ENCODE measurements at places on chromosomes 12 and 14.

DNA sequence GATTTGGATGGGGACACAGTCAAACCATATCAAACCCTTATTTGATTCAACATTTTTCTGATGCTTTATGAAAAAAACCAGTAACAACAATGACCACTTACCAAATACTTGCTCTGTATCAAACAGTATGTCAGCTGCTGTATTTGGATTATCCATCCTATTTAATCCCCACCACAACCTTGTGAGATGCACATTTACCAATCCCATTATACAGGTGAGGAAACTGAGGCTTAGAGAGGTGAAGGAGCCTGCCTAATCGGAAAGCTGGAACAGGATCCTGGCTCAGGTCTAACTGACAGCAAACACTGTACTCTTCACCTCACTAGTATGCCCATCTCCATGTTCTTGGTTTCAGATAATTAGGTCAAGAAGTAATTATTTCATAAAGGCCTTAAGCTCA is 13.8 kb downstream of the CHST11 start:
- no peak for DNase-seq

DNA sequence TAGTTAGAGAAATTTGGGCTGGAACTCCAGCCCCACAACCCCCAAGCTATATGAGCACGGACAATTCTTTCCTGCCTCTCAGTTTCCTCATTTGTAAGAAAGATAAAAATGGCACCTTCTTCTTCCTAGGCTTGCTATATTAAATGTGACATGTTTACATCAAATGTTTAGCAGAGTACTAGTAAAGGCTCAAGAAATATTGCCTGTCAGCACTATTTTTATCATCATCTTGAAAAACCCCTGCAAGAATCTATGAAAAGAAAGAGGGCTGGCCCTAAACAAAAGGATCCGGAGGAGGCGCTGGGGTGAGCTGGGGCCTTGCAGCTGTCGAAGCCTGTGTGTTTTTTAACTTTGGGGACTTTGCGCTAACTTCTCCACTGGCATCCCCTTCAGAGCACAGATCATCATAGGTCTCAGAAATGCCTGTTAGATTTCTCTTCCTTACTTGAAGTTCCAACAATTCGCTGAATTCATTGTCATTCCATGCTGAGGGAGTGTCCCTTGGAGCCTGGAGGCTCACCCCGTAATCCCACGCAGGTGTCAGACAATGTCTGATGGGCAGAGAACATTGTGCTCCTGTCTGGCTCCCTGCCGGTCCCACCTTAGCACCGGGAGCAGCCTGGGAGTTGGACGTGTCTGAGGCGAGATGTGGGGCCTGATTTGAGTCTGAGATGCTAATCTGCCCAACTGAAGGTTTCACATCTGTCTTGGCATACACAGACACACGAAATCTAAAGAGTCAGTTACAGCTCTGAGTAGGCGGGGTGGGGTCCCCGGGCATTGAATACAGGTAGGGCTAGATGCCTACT is 206.8 kb downstream of the NUAK1 start:
- DNase-seq: no peak

DNA sequence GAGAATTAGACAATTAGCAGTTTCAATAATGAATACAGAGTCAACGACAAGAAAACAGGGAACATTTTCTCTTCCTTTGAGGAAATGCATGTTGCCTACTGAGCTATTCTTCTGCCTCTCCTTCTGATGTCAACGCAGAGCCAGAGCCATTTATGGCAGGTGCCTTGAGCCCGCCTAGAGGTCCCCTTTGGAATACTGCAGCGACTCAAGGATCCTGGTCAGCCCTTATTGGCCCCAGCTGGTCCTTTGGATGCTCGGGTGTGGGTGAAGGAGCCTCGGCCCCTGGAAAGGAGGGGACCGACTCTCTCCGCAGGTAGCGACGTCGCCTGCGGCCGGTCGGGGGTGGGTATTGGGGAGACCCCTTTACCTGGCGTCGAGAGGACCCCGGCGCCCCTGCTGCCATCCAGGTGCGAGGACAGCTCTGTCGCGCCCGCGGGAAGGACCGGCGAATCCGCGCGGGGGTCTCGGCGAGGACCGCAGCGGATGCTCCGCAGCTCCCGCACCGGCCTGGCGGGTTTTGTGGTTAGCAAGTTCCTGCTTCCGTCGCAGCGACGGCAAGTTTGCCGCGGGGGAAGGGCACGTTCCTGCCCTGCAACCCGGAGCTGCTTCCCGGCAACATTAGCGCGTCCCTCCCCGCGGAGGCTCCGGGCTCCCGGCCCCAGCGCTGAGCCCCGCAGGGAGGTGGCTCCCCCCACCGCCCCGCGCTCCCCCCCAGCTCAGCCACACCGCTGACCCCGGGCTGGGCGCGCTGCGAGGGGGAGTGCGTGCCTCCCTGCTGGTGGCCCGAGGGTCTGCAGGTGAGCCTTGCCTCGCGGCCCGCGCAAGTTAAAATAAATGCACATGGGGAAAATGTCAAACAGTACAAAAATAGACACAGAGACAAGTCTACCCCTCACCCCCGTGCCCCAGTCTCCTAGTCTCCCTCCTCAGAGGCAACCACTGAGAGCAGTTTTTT is at the start of gene MANSC1:
Gene MANSC1 (minus strand): TSS at position 532 of the 955 bp plus-strand sequence. CDS start 6,928 bp downstream, outside the sequence.
- DNase-seq: peak; percentile 4

GRCh38 chr14:76806446-76806845 is 6.2 kb downstream of the ANGEL1 start:
- no peak for DNase-seq

DNA sequence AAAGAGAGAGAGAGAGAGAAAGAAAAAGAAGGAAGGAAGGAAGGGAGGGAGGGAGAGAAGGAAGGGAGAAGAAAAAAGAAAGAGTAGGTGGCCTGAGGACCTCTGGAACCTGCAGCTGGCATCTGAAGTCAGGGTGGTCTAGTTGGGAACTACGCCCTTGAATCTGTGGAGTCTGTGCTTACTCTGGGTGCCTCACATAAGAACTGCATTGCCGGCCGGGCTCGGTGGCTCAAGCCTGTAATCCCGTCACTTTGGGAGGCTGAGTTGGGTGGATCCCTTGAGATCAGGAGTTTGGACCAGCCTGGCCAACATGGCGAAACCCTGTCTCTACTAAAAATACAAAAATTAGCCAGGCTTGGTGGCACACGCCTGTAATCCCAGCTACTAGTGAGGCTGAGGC is 10.0 kb upstream of the NRDE2 start:
- no peak for DNase-seq

- DNase-seq: no peak
Measured at GRCh38 chr12:99605-100004, 33.0 kb downstream of the IQSEC3 start.

- DNase-seq: no peak
Measured at GRCh38 chr12:55699471-55700055, 8.1 kb downstream of the ITGA7 start.

DNA sequence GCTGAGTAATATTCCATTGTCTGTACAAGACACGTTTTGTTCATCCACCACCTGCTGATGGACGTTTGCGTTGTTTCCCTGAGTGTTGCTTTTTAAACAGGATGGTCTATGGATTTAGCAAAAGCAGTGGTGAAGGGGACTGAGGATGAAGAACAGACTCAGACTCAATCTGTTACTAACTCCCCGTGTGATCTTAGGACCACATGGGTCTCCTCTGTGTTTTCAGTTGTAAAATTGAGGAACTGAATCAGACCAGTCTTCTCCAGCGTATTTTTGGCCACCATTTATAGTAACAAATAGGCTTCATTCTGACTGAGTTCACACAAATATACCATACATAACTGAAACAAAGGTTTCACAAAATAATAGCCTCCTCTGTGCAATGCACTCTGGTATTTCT is 85.6 kb downstream of the FOXN3 start:
- no peak for DNase-seq

DNA sequence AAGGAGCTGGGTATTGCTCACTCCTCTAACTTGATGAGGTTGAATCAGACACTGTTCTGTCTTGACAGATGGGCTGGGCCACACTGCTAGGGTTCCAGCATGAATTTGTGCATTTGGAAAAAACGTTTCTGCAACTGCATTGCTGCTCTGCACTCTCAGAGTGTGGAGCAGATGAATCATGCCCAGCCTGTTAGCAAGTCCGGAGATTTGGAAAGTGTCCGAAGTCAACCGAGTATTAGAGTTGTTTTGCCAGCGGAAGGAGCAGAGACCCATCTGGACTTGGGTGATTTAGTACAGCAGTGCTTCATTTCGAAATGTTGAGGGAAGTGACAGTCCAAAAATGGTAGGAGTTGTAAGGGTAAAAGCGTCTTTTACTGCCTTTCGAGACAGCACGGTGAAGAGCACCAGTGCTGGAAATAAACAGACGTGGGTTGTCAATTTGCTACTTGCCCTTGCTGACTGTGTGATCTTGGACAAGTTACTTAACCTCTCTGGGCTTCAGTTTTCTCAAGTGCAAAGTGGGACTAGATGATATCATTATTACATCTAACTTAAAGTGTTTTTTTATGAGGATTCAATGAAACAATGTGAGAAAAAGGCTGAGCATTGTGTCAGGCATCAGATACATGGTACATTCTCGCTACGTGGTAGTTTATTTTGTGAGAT is 139.5 kb downstream of the CHST11 start:
- peak; percentile 84 for DNase-seq

GRCh38 chr14:53109105-53110041 is 43.8 kb downstream of the DDHD1 start:
- no peak for DNase-seq

- DNase-seq: no peak
Measured at GRCh38 chr14:67158566-67158965, 30.7 kb upstream of the GARIN2 start.
